Peyer's patch (tissue), 4 donors: ENCODE measurements at places on chromosomes 6 and 20.
A peak's percentile ranks its signal among the peaks of the same experiment; 100 is the strongest.

DNA sequence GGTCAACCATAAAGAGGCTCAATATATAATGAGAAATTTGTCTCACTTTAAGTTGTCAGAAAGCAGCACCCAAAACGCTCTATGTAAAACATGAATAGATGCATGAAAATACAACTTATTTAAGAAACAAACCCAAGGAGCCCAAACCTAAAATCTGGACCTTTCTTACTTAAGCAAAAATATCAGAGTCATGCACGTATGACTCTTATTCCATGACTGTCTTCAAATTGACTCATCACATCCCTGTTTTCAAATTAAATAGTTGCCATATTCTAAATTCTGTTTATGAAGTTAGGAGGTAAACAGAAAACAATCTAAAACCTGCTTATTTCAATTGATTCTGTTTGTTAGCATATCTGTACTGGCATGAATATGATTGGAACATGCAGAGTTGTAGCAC, 42.1 kb downstream of the ANKRD6 start:
- no peak for DNase-seq

DNA sequence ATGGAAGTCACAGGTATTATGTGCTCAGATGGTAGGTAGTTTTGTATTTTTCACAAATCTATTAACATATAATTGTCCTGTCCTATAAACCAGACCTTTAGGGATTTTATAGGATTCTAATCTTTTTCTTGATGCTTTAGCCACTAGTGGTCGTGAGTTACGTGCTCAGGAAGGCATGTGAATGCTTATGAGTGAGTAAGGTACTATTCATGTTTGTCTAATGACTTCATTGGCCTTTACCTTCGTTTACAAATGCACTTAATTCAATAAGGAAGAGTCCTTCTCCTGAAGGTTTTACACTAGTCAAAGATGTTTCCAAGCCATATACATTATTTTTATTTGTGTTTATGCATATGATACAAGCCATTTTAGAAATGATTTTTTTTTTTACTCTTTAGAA, 23.0 kb downstream of the PACRG start:
- no peak for DNase-seq

GRCh38 chr20:49276161-49276960, 1.5 kb downstream of the ZNFX1 start:
- no peak for DNase-seq

- no peak for DNase-seq
These were observed 263.2 kb upstream of the NT5E start for GRCh38 chr6:85186546-85187175.

- no peak for DNase-seq
These were observed 8.0 kb downstream of the VTA1 start for GRCh38 chr6:142155091-142155490.

- DNase-seq: no peak
These were observed 19.6 kb upstream of the PKHD1 start for GRCh38 chr6:52106994-52107393.

DNA sequence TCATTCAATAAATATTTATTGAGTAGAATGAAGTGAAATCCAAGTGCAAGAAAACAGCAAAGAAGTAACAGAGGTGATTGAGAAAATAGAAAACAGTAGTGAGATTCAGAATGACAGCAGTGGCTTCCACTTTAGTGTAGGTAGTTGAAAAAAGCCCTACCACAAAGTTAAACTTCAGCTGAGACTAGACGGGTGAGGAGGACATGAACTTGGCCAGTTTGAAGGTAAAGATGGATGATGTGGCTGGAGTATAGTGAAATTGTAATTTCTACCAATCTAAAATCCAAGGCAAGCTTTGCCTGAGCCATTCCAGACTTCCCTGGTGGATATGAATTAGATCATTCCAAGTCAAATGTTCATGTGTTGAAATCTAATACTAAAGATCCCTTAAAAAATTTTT, 32.6 kb upstream of the AHI1 start:
- no peak for DNase-seq

- no peak for DNase-seq
These were observed 118.4 kb upstream of the AKIRIN2 start for GRCh38 chr6:87820343-87820984.

DNA sequence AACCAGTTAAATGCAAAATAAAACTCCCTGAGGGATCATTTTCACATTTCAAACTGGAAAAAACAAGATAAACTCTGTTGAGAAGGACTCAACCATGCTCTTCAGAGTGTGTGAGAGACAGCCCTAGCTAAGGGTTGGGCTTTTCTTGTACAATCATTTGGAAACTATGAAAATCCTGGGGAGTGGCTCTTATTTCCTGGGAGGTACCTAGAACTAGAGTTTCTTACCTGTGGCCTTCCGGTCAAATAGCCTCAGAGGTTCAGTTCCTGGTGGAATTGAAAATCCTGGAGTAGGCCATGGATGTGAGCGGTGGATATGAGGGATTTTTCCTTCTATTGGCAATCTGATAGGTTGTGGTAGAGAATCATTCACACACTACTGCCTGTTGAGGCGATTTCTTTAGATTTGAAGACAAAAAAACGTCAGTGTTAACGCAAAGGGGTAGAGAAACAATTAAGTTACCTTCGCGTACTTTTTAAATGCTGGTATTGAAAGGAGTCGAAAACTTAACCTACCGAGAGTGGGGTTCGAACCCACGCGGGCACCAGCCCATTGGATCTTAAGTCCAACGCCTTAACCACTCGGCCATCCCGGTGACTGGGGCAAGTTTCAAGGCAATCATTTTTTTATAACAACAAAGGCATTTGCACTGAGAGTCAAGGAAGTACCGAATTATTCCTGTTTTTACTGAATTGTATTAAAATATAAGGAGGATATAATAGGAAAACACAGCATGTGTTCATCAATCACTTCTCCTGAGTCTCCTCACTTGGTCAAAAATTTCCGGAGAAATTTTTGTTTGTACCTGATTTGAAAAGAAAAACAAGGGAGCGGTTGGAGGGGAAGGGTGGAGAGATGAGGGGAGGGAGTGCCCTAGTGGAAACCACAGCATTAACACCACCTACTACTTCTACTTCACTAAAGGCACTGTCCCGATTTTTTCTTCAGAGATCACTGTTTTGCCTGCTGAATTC, 191.3 kb downstream of the OR2B2 start:
- DNase-seq: no peak

DNA sequence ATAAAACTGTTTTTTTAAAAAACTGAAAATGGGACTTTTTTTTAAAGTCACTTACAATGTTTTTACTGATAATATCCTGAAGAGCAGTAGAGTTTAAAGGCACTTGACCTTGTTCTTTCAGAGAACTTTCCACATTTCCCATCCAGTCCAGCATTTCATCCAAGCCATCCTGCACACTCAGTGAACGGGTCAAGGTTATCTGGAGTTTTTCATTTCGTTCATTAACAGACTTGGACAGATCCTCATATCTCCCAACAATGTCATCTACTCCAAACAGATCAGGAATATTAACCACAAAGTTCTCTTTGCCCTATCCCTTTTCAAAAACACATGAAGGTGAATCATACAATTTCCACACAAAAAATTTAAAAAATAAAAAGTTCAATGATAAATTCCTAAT, 69.1 kb downstream of the DST start:
- DNase-seq: no peak

DNA sequence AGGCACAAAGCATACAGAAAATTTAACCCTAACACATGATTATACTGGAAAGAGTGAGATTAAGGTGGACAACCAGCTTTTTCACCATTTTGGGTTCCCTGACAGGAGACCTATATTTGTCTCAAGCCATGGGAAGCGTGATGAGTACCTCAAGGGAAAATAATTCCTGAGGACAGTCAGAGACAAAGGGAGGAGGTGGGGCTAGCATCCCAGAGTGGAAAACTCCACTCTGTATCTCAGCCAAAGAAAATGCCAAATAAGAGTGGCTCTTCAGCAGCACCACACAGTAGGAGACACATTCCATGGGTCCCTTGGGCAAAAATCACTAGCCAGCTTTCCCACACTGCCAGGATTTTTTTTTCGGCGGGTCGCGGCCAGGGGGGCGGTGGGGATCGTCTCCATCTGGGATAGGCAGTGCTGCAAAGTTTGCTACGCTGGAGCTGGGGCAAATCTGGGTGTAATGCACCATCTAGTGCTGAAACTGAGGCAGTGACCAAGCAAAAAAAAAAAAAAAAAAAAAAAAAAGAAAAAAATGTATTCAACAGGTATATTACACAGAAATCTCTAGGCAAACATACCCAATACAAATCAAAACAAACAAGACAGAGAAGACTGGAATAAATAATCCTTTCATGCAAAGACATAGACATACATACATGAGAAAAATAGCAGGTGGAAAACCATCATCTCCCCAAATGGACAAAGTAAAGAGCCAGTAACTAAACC, 77.3 kb upstream of the SLC35F1 start:
- no peak for DNase-seq

- DNase-seq: no peak
These were observed 203.3 kb downstream of the ARID1B start for GRCh38 chr6:156980515-156980914.

DNA sequence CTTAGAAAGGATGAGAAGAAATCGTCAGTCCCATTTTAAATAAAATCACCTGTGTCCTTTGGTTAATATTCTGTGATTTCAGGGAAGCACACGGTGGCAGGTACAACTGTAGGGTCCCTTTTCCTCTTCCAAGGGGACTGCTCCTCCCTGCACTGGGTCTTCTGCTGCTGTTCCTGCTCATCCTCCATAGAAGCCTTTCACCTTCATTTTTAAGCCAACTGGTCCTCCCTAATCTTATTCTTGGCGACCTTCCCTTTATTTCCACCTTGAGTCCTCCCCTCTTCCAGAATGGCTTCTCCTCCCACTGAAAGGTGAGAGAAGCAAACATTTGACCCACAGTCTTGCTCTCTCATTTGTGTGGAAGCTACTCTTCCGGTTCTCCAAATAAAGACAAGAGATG, 4.4 kb upstream of the PRDM1 start:
- no peak for DNase-seq

- DNase-seq: no peak
These were observed 96.2 kb downstream of the GRM4 start for GRCh38 chr6:34049395-34050342.

DNA sequence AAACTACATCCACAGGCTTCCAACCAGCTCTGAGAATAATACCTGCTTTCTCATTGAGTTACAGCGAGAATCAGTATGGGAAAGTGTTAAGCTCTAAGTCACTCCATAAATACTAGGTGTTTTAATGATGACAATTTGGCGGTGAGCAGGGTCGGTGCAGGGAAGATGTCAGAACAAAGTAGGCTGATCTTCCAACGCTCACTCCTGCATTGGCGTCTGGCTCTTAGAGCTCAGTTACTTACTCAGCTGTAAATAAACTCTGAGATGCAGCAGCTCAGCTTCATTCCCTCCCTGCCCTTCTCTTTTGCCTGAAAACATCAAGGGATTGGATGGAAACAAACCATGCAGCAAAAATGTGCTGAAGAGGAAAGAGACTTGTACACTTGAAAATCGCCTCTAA, 102.5 kb upstream of the SPACA1 start:
- no peak for DNase-seq

- no peak for DNase-seq
These were observed 36.5 kb upstream of the PSMF1 start for GRCh38 chr20:1081891-1082290.

- DNase-seq: no peak
These were observed 68.7 kb downstream of the TOX2 start for GRCh38 chr20:43983359-43983758.

GRCh38 chr20:10715035-10715434, 41.2 kb upstream of the JAG1 start:
- DNase-seq: no peak

DNA sequence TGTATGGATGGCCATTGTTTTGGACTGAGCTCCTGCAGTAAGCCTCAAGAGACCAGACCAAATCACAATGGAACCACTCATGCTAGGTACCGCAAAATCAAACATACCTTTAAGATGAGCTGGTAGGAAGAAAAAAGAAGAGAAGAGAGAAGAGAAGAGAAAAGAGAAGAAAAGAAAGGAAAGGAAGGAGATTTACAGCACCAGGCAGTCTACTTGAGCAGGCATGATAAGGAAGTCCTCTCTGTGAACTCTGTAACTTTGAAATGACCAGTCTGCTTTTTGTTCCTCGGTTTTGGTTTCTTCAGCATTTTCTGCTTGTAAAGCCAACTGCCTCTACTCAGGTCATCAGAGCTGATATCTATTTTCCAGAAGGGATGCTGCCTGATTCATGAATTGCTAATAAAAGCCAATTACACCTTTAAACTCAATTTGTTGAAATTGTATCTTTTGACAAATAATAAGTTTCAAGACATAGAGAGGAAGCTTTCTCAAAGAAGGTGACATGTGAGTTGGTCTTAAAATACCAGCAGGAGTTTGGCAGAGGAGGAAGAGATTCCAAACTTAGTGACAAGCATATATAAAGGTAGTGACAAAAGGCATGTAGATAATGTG, 134.3 kb downstream of the UNC5CL start:
- no peak for DNase-seq

DNA sequence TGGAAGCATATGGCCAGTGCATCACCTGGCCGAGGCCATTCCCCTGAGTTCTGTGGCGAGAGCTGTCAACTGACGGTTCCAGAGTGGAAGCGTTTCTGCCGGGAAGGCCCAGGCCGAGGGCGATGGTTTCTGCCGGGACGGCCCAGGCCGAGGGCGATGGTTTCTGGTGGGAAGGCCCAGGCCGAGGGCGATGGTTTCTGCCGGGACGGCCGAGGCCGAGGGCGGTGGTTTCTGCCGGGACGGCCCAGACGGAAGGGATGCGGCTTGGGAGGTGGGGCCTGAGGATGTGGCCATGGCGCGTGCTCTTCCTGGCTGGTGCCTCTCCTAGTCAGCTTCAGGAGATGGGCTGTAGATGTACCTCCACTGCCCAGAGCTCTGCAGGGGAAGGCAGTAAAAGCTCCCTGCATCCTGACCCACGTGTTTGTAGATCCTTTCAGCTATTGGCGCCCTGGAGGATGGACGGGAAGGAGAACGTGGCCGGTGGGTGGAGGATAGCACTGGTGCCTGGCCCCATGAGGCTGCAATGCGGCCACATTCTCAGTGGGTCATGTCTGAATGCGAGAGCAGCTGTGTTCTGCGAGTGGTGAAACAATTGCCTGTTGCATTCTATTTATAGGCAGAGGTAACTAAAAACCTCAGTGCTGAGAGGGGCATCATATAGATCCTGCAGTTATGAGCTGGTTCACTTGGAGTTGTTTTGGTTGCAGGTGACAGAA, 12.8 kb downstream of the TPD52L2 start:
- DNase-seq: no peak

- peak; percentile 24 for DNase-seq
These were observed 909 bp downstream of the DNAAF9 start for GRCh38 chr20:3406481-3407039.
